ENCODE measurements at places on chromosomes 3 and 15.

DNA sequence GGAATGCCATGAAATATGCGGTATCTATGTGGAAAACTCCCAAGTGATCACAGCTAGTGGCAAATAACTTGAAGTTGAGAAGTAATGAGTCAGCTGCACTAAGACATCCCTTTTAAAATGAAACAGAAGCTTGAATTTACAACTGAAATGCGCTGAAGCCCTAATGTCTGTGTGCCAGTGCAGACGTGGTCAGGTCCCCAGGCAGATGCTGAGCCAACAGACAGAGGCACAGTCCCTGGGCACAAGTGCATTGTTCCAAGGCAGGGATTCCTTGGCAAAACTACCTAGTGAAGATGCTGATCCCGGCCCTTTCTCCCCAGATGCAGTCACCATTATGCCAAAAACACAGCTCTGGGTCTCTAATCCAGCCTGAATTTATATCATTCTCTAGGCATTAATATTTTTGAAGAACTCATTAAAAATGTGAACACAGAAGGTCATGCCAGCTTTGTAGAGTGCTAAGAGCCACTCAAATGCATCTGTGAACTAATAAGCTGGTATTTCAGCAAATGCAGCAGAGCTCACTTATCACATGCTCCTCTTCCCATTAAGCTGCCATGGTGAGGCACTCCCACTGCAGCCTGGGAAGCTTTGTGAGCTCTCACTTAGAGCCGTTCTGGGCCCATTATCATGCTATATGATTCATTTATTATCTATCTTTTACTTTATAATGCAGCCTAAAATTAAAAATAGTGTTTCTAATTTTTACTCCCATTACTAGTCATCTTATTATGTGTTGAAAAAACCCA, 200.1 kb downstream of the GABRB3 start:
- no peak for DNase-seq

- no peak for DNase-seq
These were observed 198.4 kb upstream of the ZNF717 start for GRCh38 chr3:75983609-75984290.

- DNase-seq: no peak
These were observed 116.4 kb upstream of the TJP1 start for GRCh38 chr15:29938361-29939335.

DNA sequence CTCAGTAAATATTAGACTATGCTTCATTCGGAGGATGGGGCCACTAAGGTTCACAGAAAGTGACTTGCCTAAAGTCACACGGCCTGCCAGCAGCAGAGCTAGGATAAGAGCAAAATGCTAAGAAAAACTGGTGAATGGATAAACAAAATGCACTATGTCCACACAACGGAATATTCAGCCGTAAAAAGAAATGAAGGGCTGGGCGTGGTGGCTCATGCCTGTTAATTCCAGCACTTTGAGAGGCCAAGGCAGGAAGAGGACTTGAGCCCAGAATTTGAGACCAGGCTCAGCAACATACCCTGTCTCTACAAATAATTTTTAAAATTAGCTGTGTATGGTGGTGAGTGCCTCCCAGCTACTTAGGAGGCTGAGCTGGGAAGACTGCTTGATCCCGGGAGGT, 7.7 kb downstream of the TKT start:
- DNase-seq: no peak

DNA sequence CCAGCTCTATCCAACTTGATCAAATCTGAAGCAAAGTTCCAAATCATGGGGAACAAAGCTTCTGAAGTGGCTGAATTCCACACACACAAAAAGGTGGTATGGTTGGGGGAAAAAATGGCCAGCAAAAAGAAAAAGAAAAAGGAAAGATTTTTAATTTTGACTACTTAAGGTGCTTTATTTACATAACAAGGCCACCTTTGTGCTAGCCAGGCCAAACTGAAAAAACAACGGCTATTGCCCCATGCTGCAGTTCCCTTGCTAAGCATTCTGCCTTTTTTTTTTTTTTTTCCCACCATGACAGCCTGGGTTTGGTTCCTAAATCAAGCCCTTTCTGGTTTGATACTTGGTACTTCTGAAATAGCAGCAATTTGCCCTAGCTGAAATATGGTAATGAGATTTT, 66.5 kb upstream of the DAZL start:
- DNase-seq: no peak

- DNase-seq: no peak
These were observed 131.7 kb downstream of the CTNNB1 start for GRCh38 chr3:41331041-41331440.

DNA sequence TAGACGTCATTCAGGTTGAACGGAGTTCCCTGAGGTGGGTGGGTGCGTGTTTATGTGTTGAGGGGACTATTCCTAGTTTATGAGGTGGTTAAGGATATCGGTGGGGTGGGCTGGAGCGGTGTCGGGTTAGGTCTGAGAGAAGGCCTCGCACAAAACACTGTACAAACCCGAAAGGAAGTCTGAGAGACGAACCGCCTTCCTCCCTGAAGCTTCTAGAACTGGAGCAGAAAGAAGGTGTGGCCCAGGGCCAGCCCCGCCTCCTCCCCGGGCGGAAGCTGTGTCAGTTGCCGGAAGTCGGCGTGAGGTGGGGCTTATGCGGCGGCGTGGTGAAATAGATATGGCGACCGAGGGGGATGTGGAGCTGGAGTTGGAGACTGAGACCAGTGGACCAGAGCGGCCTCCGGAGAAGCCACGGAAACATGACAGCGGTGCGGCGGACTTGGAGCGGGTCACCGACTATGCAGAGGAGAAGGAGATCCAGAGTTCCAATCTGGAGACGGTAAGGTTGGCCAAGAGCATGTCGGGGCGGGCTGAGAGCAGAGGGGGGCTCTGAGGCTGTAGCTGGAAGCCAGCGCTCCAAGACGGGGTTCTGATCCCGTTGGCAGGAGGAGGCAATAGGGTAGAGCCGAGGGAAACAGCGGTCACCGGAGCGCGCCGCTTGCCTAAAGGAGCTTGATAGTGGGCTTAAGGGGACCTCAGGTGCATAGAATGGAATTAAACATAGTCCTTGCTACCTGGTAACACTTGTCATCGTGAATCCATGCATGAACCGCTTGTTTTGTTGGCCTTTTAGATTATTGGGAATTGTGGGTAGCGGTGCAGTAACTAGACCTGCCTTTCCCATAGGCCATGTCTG, at the start of gene HYPK:
Gene HYPK (plus strand): TSS at position 314 of the 856 bp plus-strand sequence. CDS start 24 bp downstream, at position 338.
- peak; percentile 72 for DNase-seq

DNA sequence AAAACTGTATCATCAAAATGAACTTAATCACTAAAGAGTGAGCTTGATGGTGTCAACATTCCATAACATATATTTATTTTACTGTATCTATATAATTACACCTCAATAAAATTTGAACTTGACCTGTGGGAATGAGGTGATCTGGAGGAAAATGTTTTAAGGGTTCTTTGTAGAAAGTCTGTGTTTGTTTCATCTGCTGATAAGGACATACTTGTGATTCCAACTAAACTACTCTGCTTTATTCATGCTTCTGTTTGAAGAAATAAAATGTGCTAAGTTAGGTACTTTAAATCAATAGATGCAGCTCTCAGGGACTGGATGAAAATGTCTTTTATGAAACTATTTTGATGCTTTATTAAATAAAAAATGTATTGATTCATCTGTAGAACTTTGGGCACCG, 11.6 kb upstream of the PLOD2 start:
- DNase-seq: no peak

Measured in SW 1271 (cell line).